Activated naive CD4-positive, alpha-beta T cell treated with anti-CD3 and anti-CD28 coated beads, Interleukin-2, amount 50 U/mL, for 72 hours (primary cell): ENCODE measurements at places on chromosomes 3 and 15. TPM values are rescaled to one million over a fixed set of nuclear protein-coding genes. Genes with fewer than 3 reads are reported as not detected.

Gene TRAT1
- 11.8 TPM for total RNA-seq

Gene SERINC4
- 0.31 TPM for total RNA-seq

Gene TLR9
- 0.86 TPM for total RNA-seq

Gene SKOR1
- 0.16 TPM for total RNA-seq

Gene TMEM44
- total RNA-seq: 1.6 TPM

DNA sequence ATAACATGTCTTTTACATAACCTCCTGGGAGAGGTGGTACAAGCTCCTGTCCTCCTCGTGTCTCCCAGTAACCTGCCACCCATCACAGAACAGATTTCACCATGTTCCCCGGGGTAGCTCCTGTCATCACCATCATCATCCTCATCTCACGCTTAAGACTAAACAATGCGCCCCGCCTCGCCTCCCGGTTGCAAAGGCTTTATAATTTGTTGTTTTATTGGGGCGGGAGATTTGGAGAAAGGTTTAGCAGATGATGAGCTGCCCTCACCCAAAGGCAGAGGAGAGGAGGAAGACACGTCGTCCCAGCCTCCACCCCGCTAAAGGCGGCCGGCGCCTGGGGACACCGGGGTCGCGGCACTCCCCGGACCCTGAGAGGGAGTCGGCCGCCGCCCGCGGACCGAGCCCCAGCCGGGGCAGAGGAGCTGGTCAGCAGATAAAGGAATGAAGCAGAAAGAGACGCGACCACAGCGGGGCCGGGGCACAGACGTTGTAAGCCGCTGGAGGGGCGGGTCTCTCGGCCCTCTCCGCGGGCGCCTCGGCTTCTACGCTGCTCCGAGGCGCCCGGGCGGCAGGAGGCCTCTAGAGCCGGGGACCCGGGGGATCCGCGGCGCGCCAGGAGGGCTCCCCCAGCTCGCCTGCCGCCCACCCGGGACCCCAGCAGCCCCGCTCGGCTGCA is 589 bp downstream of the HERC1 start:
- peak; percentile 53 for DNase-seq

DNA sequence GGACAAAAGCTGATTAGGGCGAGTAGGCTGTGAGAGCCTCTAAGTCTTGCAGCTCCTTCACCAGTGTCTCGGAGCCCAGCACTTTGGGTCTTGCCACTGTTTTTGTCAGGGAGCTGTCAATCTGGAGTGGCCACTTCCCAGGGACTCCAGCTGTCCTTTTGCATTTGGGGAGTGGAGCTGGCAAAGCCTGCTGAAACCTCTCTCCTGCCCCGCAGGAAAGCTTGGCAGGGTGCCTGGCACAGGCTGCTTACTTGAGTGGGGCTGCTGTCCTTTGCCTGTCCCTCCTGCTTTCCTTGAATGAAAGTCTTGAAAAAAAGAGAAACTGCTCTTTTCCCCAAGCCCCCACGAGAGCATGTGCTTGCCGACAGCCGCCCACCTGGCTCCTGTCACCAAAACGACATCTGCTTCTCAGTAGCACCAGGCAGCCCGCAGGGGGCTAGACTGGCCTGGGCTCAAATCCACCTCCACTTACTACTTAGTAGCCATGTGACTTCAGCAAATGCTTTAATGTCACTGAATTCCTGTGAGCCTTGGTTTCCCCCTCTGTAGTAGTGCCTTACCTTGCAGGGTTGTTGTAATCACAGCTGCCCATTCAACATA is 13.7 kb downstream of the USP13 start:
- DNase-seq: no peak

- no peak for DNase-seq
These were observed 147.7 kb downstream of the CD47 start for GRCh38 chr3:107942951-107943749.

GRCh38 chr15:88701561-88702095 is 62.8 kb downstream of the ISG20 start:
- DNase-seq: no peak

- no peak for DNase-seq
These were observed 70.4 kb downstream of the KLF13 start for GRCh38 chr15:31396881-31397560.

DNA sequence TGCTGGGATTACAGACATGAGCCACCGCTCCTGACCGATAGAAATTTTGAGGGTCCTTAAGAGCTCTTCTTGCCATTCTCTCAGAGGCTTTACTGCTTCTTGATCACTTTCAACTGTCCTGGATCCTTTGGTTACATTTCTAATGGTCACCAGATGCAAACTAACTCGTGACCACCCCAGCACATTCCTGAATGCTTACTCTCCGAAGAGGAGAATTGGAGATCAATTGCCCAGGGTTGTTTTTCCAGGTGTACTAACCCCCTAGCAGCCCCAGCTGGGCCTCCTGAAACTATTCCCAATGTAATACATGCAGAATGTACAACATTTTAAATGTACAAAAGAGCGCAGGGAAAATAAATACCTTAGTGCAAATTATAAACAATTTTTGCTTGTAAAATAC is 65.1 kb upstream of the TBL1XR1 start:
- DNase-seq: no peak

GRCh38 chr3:21392526-21392925 is 358.5 kb downstream of the ZNF385D start:
- DNase-seq: no peak

- DNase-seq: no peak
These were observed 30.2 kb downstream of the GOLIM4 start for GRCh38 chr3:168065569-168065968.

GRCh38 chr15:72173864-72174550 is 23.6 kb downstream of the GRAMD2A start:
- DNase-seq: no peak

DNA sequence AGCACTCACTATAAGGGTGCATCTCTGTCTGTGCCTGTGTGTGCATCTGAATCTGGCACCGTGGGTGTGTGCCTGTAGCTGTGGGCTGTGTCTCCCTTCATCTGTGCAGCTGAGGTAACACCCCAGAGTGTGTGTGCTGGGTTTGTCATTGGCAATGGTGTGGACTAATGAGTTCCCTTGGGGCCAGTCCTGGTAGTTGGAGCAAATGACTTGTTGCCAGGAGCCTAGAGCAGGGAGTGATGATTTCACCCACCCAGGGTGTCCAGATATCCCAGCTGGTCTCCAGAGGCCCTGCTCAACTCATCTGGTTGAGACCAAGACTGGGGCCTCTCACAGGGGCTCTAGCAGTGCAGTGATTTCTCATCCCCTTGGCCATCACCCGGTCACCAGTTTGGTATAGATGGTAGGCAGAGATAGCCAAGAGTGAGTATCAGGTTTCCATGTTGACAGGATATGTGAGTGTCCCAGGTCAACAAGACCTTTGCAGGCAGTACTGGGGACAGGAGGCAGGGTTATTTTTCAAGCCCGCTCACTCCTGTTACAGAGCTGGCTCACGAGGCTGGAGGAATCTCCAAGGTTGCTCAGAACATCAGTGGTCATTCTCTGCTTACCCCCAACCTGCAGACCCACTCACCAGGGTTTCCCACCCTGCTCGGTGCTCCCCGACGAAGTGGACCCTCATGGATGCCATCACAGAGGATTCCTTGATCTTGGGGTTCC is 4.1 kb upstream of the HDAC11 start:
- DNase-seq: no peak

GRCh38 chr3:63814237-63814636 is 4.9 kb upstream of the C3orf49 start:
- no peak for DNase-seq

DNA sequence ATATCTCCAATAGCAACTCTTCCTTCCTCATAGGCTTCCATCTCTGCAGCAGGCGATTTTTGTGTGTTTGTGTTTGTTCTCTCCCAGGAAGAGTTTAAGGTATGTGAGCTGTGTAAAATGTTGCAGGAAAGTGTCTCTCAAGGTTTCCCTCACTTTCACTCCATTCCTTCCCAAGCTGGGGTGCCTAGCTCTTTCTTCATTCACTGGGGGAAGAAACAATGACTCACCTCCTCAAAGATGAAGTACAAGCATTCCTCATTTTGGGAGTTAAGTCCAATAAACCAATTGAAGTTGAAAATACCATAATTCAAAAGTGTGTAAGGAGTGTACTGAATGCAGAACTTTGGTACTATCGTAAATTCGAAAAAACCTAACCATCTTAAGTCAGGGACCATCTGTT is 422.7 kb upstream of the CFAP20DC start:
- DNase-seq: no peak

DNA sequence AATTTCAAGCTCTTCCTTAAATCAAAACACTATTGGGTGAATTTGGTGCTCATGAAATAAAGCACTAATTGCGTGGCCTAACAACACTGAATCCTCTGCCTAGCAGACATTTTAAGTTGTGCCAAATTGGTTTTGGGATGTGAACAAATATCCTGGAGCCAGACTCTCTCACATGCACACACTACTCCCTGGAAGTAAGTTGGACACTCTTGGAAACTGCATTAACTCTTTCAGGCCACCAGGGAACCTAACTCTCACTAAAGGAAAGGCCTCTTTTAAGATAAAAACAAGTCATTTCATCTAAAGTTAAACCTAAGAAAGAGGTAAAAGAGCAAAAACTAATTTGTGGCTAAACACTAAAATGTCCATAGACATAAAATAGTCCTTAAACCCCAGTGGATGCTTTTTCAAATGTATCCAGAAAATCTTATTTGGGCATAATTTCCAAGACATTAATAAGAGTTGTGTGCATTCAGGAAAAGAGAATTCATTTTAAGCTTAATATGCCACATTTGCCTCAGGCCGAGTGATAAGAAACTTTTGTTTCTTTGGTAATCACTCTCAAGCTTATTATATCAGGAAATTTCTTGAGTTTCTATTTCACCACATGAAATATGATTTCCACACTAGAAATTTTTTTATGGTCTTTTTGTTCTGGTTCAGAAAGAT is 61.8 kb downstream of the ZBTB20 start:
- no peak for DNase-seq
